T-helper 2 cell treated with Interferon-gamma antibody and Interleukin-4, amounts not matched to agents 5 μg/mL and 100 μg/mL, for 36 hours (primary cell): ENCODE measurements at places on chromosomes 6 and 20.

DNA sequence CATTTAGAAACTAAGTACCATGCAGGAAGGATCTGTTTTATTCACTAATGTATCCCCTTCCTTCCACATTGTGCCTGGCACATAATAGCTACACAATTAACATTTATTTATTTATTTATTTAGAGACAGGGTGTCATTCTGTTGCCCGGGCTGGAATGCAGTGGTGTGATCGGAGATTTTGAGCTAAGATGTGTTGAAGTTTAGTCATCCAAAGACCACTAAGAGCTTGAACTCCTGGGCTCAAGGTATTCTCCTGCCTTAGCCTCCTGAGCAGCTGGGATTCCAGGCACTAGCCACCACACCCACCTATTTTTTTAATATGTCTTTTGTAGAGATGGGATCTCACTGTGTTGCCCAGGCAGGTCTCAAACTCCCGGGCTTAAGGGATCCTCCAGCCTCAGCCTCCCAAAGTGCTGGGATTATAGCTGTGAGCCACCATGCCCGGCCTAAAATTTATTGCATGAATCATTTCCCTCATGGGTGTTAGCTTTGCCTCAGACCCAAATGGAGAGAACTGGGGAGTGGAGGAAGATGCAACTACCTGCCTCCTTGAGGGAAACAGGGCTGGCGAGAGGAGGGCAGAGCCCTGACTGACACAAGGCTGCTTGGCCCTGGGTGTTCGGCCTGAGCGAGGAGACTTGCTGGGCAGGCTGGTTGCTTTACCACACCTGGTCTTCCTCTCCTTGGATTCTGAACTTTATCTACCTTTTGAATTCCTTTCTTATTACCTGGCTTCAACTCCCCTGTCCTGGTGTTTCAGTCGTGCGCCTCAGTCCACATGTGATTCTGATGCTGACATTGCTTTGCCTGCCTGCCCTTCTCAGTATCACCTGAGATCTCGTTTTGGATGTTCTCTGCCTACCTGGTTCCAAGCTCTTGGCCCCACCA is 1.7 kb upstream of the DYNLT1 start:
- no peak for DNase-seq

DNA sequence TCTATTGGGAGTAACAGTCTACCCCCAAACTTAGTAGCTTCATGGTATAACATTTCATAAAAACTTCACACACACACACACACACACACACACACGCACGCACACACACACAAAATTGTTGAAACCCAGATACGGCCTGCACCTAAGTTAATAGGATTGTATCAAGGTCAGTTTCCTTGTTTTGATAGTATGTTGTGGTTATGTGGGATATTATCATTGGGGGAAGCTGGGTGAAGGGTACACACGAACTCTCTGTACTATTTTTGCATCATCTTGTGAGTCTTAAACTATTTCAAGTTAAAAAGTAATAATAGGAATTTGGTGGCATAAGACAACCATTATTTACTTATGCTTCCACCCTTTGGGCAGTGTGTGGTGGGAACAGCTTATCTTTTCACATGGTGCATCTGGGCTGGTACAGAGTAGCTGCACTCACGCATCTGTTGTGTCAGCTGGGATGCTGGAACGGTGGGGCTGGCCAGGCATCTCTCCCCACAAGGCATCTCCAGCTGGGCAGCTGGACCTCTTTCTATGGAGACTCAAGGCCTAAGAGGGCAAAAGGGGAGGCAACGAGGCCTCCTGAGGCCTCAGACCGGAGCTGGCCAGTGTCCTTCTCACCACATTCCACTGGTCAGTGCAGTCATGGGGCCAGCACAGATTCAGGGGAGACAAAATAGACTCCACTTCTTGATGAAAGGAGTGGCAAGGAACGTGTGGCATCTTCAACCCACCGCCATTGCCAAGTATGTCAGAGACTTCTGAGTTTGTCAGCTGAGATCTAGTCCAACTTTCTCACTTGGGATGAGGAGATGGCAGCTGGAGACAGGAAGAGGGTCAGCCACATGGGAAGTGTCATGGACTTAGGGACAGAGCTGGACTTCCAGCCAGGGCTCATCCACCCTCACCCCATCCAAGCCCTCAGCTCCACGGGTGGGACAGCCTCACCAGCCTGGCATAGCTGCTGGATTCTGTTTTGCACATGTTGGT is 20.5 kb upstream of the IP6K3 start:
- no peak for DNase-seq

DNA sequence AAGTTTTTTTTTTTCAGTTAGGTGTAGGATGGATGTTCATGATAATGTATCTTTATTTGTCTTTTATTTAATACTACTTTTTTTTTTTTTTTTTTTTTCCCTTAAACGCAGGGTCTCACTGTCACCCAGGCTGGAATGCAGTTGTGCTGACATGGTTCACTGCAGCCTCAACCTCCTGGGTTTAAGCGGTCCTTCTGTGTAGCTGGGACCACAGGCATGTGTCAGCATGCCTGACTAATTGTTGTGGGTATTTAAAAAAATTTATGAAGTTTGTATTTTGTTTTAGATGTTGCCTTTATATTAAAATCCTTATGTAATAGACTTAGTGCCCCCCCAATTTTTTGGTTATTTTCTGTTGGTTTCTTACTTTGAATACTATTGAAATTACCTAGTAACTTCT is 42.6 kb downstream of the NCOA3 start:
- no peak for DNase-seq

DNA sequence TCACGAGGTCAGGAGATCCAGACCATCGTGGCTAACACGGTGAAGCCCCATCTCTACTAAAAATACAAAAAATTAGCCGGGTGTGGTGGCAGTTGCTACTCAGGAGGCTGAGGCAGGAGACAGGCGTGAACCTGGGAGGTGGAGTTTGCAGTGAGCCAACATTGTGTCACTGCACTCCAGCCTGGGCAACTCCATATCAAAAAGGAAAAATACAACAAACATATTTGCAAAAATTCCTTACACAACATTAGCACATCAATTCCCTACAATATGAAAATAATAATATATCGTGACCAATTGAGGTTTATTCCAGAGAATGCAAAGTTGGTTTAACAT is 38.8 kb upstream of the PLEKHG1 start:
- DNase-seq: no peak

DNA sequence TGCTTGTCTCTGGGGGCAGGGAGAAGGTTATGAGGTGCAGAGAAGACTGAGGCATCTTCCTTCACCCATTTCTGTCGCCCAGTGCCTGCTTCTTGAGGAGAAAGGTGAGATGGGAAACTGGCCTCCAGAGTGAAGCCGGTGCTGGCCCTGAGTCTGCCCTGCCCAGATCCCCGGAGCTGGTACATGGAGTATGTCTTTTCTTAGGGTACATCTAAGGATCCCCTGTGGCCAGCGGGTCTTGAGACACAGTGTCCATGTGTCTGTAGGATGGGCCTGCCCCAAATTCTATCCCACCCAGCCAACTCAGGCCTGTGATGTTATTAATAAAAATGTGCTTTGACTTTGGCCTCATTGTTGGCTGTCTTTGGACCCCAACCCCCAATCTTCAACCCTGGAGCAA is 8.8 kb upstream of the BAK1 start:
- DNase-seq: no peak
